ENCODE measurements at places on chromosomes 7 and 10.

DNA sequence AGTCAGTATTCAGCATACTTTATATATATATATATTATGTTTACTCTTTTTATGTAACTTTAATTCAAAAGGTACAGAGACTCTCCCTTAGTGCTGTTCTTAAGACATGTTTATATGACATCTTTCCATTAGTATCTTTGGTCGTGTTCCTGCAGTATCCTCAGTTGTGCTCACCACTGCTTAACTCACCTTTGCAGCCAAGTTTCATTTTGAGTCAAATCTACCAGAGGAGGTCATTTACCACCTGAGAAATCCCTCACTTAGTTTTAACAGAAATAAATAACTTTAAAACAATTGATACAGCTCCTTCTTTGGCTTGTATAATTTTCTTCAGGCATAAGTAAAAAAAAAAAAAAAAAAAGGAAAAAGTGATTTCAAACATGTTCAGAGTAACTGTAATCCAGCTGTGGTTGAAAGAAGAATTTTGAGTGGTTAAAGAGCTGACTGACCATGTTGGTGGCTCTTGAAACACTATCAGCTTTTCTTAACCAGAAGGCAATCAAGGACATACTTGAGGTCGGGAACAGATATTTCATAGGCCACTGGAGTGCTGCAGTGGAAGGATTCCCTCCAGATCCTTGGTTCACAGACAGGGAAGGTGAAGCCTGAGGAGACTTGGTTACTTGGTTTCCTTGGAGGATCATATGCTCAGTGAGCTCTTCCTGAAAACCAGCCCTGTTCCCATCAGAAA lies 116.8 kb downstream of the AUTS2 start:
- DNase-seq: no peak

GRCh38 chr10:71773221-71773971 lies at the start of gene VSIR:
Gene VSIR (minus strand): TSS chr10:71773520. CDS start chr10:71773439, 81 bp downstream.
- DNase-seq: peak; percentile 92

DNA sequence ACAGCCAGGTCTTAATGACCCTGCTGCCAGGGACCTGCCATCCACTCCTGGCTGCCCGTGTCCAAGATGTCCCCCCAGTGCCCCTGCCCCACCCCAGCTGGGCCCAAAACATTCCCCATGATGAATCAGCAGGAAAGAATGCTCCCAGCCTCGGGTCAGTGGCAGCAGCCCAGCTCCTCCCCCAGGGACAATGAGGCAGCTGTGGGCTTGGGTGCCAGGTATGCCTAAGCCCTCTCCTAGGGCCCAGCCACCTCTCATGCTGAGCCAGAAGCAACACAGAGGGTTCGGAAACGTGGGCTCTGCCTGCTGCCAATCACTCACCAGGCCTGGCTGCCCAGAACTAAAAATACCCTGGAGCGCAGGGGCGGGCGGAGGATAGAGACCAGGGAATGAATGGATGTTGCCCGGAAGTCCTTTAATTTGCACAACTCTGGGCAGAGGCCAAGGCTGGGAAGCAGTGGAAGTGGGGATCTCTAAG lies 1.5 kb upstream of the LOXL4 start:
- no peak for DNase-seq

GRCh38 chr10:79494871-79495705 lies 17.2 kb upstream of the EIF5AL1 start:
- no peak for DNase-seq

GRCh38 chr10:81031774-81032173 lies 494.1 kb downstream of the SH2D4B start:
- DNase-seq: no peak

DNA sequence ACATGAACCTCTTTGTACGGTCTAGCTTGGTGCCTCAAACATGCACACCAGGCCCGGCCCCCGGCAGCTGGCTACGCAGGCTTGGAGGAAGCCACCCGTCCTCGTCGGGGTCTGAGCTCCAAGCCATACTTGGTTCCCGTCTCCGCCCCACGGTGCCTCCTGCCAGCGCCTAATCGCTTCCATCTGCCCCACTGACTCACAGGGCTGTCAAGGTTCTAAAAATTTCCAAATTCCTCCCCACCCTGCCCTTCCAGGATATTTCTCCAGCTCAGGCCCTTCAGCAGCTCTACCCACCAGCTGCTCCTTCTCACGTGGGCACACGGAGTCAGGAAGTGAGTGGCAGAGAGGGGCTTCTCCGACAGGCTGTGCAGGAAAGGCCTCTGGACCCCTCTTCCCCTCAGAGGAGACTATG lies 38.8 kb downstream of the TMEM270 start:
- DNase-seq: no peak

All from stimulated activated CD8-positive, alpha-beta memory T cell treated with anti-CD3 and anti-CD28 coated beads, Interleukin-4, amount 100 ng/mL, for 1 hour (primary cell).